Posterior cingulate gyrus (tissue), 11 donors: ENCODE measurements at places on chromosomes 6 and 20.
A peak's percentile ranks its signal among the peaks of the same experiment; 100 is the strongest.

- DNase-seq = no peak
These were observed 15.7 kb downstream of the ADISSP start for GRCh38 chr20:3751675-3752385.

GRCh38 chr6:92763680-92764079 is 655.7 kb downstream of the EPHA7 start:
- no peak for DNase-seq

DNA sequence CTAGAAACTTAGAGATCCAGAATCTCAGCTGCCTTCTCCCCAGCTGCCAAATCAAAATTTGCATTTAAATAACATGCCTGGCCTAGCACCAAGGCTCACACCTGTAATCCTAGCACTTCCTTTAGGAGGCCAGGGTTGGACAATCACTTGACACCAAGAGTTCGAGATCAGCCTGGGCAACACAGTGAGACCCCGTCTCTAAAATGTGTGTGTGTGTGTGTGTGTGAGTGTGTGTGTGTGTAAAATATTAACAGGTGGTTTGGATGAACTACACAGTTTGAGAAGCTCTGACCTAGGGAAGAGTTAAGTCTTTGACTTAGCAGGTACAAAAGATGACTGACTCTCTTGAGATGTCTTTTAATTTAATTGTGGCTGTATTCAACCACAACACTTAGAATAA is 20.2 kb upstream of the CD2AP start:
- DNase-seq = no peak

- no peak for DNase-seq
These were observed 15.1 kb upstream of the SNX3 start for GRCh38 chr6:108275976-108276375.

- no peak for DNase-seq
These were observed 121.0 kb upstream of the GGTLC1 start for GRCh38 chr20:24109537-24109936.

- peak; percentile 8 for DNase-seq
These were observed 15.9 kb downstream of the KCNK5 start for GRCh38 chr6:39213195-39213920.

DNA sequence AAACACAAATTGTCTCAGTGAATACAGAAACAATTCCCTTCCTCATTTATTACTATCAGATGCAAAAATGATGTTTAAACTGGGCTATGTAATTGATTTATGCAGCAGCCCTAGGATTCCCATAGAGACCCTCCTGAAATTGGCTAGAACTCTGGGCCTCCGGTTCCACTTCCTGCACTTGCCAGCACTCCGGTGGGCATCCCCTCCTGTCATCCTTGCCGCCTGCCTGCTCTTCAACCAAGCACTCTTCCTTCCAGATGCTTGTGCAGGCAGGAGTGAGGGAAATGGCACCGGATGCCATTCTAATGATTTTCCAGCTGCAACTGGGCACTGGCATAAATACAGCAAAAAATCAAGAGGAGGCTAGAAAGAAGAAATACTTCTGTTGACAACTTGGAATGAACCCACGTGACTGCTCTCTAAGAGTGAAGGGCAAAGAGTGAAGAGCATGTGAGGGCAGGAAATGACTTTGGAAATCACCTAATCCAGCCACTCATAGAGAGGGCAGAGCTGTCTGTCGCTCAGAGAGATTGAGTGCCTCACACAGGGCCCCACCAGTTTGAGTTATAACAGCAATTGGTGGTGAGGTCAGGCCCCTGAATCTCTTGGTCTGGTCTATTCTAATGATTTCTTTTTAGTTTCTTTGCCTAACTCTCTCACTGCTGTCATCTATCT is 3.7 kb upstream of the NEDD9 start:
- DNase-seq = no peak

- DNase-seq = peak; percentile 72
These were observed 15.8 kb upstream of the RNF182 start for GRCh38 chr6:13908955-13909381.

GRCh38 chr6:8462169-8462568 is 26.8 kb upstream of the SLC35B3 start:
- DNase-seq = no peak

DNA sequence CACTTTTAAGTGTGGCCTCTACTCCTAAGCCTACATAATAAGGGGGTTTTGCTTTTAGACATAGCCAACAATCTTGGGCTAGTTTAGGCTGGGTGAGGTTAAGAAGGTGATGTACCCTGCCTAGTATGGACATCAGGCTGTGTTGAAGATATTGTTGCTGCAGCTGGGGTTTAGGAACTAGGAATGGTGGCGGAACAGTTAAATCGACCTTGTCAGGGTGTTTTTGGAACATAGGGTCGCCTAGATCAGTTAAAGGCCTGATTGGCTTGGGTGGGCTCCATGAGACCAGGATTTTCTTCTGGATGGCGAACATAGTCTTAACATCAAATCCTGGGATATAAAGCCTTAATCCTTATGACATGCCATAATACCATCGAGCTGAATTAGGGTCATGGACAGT is 156.1 kb downstream of the TRIM27 start:
- DNase-seq = no peak

DNA sequence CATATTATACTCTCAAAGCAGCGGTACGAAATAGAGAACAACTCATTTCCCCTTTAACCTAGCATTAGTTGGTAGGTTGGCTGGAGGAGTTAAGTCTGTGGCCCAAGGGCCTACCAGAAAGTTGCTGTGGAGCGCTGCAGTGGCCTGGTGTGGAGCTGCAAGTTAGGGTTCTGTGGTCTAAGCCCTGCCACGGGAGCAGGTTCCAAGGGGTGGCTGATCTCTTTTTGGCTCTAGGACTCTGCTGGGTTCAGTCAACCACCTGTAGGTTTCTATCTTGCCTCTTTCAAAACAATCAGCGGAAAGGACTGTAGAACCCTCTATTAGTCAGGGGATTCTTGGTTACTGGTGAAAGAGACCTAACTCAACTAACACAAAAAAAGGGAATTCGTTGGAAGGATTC is 54.5 kb upstream of the TULP4 start:
- no peak for DNase-seq

- DNase-seq = peak; percentile 96
These were observed 94.5 kb upstream of the PTPN1 start for GRCh38 chr20:50415516-50416268.

GRCh38 chr6:22940581-22941290 is 371.4 kb downstream of the HDGFL1 start:
- DNase-seq = no peak

DNA sequence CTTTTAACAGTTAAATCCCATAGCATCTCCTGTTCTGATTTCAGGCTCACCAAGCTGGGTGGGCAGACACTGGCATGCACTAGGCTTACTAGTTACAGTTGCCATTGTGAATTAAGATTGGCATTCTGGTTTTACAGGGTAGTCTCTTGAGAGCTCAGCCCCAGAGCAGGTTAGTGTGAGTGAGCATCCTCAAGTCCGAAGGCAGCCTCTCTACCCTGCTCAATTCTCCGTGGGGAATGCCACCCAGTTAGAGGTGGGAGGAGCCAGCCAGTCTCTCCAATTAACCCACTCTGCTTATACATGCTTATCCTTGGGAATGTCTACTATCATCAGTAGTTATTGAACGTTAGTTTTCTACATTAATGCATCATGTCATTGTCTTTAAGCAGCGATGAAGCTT is 8.9 kb upstream of the OGFRL1 start:
- no peak for DNase-seq
